ENCODE measurements at places on chromosomes 1 and 21.
A peak's percentile ranks its signal among the peaks of the same experiment; 100 is the strongest.

DNA sequence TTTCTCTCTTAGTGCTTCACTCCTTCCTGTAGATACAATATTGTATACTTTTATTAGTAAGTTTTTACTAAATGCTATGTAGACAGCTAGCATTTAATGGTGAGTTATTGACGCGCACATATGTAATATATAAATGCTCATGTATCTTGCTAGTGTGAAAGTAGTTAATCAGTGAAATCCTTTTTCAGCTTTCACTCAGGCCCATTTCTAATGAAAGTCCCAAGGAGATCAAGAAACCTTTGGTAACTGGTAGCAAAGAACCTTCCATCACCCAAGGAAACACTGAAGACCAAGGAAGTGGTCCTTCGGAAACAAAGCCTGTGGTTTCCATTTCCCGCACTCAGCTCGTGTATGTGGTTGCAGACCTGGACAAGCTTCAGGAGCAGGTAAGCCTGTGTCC is 27.2 kb downstream of the AGT start:
- DNase-seq: no peak

GRCh38 chr1:154972517-154973343 is 1.8 kb upstream of the CKS1B start:
- DNase-seq: no peak

DNA sequence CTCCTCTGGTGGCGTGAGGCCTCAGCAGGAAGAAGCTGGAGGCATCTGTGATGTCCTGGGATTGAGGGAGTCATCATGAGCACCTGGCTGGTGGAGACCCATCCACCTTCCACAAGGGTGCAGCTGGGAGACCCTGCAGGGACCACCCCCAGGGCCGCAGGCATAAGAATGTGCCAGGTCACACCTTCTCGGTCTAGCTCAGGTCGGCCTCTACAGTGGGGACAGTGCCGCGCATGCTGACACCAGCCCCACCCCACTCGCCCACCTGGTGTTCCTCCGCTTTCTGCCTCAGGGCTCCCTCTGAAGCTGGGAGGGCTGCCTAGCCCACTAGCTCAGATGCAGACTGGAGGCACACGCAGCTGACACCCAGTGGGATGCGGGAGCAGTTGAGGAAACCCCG is 5.8 kb upstream of the PAQR7 start:
- DNase-seq: no peak

DNA sequence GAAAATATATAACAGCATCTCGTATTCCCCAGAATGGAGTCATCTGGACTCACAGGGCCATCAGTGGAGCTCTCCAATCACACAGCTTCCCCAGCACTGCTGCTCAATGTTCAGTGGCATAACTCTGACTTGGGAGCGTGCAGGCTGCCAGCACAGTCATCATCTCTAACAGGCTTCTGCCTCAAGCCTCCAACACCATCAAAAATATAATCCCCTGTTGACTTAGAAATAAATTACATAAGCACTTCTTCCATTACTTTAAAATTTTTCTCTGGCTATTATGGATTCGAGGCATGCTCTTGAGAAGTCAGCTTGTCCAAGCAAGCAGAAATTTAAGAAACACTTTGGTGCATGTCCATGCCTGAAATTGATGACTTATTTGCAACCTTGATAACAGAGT is 6.2 kb downstream of the DUSP23 start:
- no peak for DNase-seq

DNA sequence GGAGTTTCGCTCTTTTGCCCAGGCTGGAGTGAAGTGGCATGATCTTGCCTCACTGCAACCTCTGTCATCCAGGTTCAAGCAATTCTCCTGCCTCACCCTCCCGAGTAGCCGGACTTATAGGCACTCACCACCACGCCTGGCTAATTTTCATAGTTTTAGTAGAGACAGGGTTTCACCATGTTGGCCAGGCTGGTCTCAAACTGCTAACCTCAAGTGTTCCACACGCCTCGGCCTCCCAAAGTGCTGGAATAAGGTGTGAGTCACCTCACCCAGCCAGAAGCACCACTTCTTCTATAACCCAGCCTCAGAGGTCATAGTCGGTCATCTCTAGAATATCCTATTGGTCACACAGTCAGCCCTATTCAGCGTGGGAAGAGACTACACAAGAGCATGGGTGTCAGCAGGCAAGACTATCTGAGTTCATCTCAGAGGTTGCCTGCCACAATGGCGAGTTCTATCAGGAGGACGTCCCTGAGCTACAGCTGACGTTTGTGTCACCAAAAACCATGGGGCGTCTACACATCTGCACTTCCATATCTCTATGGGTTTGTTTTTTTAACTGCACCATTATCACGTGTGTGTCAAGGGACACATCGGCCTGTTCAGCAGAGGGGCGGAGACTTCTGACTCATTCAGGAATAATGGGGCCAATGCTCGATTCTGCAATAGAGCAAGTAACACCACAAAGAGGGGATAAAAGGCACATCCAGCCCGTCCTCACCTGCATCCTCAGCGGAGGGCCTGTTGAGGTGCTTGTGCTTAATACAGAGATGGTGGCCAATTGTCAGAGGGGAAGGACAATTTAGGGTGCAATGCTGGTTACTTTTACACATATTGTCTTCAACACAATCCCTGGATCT is 256.3 kb upstream of the IRF2BP2 start:
- DNase-seq: no peak

- no peak for DNase-seq
Measured at GRCh38 chr21:19590044-19590443, 1186.5 kb upstream of the TMPRSS15 start.

- no peak for DNase-seq
Measured at GRCh38 chr1:235098991-235099390, 29.6 kb downstream of the TOMM20 start.

- DNase-seq: peak; percentile 9
Measured at GRCh38 chr1:165403835-165404482, 41.0 kb downstream of the RXRG start.

- peak; percentile 15 for DNase-seq
Measured at GRCh38 chr1:200900877-200901276, 6.2 kb downstream of the INAVA start.

DNA sequence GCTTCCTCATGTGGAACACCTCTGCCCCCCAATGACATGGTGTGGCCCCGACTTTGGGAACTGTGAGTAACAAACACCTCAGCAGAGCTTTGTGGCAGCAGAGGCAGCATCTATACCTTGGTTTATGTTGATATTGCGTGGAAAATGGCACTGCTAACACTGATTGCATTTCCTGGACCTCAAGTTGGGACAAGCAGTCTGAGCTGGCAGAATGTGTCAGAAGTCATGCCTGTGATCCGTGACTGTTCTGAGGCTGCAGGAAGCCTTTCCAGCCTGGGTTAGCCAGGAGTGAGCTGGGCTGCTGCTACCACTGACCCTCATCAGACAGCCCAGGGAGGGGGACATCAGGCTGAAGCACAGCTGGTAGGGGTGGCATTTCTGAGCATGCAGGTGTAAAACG is 268.5 kb downstream of the KCNJ6 start:
- no peak for DNase-seq

GRCh38 chr1:3930301-3931006 is 30.4 kb upstream of the C1orf174 start:
- DNase-seq: no peak

DNA sequence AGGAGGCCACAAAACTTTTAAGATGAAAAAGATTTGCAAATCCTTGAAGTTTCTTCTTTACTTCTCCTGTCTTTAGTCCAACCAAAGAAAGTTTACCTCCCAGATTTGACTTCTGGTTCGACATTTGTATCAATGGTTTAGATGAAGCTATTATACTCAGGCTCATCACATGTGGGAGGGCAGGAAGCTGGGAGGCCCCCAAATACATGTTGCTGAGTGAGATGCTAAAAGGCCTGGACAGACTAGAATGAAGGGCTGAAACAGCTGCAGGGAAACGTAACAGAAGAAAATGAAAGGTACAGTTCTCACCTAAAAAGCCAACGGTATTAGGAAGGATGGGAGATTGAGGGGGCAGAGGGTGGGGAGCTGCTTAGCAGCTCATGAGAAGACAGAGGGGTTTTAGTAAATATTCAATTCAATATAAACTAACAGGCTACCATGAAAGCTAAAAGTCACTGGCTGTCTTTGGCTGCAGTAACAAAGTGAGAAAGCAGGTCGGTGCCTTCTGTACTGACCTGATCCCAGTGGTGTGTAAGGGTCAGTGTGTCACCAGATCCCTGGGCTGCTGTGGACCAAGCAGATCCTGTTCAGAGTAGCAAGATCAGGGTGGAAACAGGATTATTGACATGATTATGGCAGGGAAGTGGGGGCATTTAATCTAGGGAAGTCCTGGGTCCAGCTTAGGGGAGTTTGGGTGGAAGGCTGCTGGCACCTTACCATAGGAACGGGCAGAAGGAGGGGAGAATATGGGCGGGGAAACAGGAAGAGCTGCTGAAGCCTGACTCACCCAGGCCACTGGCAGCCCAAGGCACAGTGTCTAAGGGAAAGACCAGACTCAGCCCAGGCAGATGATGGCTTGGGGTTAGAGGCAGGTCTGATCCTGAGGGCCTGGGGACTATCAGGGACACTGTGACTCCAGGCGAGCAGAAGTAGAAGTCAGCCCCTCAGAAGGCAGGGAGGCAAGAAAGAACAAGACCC is 60.4 kb downstream of the KCNN3 start:
- no peak for DNase-seq

DNA sequence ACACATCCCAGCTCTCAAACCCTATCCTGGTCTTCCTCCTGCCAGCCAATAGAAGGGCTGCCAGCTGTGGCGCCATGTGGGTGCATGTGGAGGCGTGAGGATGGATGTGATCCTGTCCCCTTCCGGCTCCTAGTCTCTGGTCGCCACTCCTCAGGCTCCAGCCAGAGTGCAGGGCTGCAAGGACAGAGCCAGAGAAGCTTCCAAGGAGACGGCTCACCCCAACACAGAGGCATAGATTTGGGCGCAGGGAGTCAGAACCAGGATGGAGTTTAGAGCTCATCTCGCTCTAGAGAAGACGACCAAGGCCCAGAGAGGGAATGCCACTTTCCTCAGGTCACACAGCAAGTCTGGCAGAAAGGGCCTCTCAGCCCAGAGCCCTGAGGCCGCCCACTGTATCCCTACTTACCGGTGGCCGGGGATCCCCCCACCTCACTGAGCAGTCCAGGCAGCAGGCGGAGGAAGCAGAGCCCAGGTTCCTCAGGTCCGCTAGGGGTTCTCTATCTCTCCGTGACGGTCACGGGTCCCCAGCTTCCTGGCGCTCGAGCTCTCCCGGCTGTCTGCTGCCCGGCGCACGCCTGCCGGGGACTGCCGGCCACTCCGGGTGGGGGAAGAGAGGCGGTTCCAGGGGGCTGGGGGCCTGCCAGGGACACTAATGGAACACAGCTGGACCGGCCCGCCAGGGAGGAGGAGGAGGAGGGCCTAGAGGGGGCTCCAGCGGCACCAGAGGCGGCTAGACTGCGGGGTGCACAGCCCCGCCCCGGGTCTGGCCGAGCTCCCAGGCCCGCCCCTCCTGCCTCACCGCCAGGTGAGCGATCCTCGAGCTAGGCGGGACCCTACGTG is at the start of gene COL16A1:
Gene COL16A1 (minus strand): TSS at position 587 of the 840 bp plus-strand sequence. CDS start 1,824 bp downstream, outside the sequence.
- DNase-seq: no peak

DNA sequence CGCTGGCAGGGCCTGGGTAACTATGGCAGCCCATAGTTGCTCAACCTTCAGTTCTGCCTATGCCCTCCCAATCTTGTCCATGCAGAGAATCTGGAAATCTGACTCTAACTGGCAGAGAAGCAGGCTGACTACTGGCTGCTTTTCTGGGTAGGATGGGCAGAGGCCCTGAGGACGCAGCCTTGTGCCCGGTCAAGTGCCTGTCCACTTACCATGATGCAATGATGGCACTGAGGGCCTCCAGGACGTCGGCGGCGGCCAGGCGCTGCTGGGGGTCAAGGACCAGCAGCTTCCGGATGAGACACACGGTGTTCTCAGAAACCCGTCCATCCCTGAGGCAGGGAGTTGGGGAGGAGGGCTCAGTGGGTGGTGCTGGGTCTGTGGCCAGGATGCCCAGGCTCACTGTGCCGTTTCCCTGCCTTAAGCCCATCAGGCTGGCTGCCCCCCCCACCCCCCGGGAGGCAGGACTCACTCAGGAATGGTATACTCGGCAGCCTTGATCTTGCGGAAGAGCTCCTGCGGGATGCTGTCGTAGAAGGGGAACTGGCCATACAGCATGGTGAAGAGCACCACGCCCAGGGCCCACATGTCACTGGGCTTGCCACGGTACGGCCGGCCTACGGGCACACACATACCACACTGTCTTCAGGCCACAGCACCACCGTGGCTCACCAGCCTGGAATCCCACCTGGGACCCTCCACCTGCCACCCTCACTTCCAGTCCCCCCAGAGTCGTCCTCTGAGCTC is 20.4 kb upstream of the EVA1B start:
- no peak for DNase-seq

GRCh38 chr1:119947468-119947867 is 51.2 kb upstream of the ADAM30 start:
- DNase-seq: no peak

DNA sequence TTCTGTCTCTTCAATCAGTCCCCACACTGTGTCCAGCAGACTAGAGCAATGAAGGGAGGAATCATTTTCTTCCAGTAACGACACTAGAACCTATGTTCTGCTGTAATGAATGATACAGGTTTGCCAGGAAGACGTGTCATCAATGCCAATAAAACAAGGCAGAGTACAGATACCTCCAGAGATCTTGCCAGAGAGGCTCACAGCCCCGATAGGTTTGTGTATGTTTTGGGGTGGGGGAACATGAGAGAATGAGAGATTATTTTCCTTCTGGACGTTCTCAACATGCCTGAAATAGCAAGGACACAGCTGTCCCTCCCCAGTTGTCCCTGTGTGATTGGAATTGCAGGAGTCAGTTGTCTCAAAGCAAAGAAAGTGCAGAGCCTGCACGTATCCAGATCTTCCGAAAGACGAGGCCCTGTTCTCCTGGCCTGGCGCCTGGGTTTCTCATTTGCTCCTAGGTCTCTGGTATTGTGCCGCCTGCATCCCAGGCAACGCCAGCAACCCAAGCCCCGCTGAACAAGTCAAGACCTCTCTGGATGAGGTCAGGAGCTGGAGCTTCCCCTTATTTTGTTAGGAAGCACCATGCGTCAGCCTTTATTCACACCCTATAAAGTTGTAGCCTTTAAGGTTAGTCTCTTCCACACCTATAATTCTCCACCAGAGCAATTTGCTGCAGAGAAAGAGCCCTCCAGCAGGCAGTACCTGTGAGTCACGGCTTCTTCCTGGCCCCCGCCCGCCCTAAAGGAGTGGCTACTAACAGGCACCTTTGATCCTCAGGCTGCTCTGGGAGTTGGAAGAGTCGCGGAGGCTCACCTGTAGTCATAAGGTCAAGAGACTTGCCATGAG is 130.5 kb downstream of the TOMM20 start:
- no peak for DNase-seq

- no peak for DNase-seq
Measured at GRCh38 chr1:12153181-12153785, 13.5 kb upstream of the TNFRSF1B start.

DNA sequence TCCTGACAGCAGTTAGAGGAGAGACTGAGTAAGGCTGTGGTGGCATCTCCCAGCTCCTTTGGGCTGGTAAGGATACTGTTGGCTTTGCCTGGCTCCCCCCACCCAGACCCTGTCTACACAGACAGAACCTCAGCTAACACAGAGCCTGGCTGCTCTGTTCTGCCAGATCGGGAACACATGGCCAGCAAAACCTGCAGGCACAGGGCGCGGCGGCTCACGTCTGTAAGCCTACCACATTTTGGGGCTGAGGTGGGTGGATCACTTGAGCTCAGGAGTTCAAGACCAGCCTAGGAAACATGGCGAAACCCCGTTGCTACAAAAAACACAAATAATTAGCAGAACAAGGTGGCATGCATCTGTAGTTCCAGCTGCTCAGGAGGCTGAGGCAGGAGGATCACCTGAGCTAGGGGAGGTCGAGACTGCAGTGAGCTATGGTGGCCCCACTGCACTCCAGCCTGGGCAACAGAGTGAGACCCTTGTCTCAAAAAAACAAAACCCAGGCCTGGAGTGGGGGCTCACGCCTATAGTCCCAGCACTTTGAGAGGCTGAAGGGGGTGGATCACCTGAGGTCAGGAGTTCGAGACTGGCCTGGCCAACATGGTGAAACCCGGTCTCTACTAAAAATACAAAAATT is 6.7 kb downstream of the CSTB start:
- no peak for DNase-seq
